ENCODE measurements at places on chromosomes 12 and 14. TPM values are rescaled to one million over a fixed set of nuclear protein-coding genes. Genes with fewer than 3 reads are reported as not detected.
A peak's percentile ranks its signal among the peaks of the same experiment; 100 is the strongest.

GRCh38 chr12:69655616-69656340 lies 43.3 kb downstream of the BEST3 start:
- no peaks in the 10 kb centered on the region for H3K27me3 ChIP-seq
- no peaks in the 10 kb centered on the region for H3K4me1 ChIP-seq
- H3K27ac ChIP-seq = no peak overlapping the region
- H3K36me3 ChIP-seq = no peaks in the 10 kb centered on the region
- no peak overlapping the region for H3K4me3 ChIP-seq
- no peak for DNase-seq

DNA sequence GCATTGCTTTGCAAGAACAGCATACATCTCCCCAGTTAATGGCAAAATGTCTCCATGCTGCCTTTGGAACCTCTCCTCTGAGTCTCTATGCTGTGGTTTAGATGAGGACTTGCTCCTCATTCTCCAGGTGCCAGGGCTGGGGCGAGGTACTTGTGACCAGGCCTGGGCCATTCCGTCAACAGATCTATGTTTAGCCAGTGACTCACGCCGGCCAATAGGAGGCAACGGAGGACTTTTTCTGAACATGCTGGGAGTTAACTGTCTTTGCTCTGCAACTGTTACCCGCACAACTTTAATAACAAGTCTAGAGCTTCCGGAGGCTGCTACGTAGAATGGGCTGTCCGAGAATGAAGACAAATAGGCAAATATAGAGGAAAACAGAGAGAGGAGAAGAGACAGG lies 214.2 kb downstream of the GLT1D1 start:
- H3K27ac ChIP-seq = no peak overlapping the region
- no peaks in the 10 kb centered on the region for H3K4me1 ChIP-seq
- no peak for DNase-seq
- no peaks in the 10 kb centered on the region for H3K27me3 ChIP-seq
- no peak overlapping the region for H3K4me3 ChIP-seq
- no peaks in the 10 kb centered on the region for H3K36me3 ChIP-seq

DNA sequence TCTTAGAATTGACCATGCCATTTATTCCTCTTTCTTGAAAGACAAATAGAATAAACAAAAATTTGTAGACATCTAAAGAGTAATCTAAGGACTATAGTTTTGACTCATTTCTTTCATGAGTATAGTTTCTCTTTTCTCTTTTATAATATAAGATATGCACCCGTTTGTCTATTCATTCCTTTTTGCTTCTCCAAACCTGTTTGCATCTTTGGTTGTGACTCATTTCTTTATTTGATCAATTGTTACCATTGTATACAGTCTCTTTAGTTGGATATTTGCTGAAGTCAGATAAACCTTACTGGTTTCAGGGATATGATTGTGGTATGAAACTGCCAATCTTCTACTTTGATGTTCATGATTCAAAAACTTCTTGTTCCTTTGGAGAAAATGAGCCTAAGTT lies 268.7 kb downstream of the FBXL14 start:
- no peak for DNase-seq
- no peak overlapping the region for H3K27ac ChIP-seq
- no peak overlapping the region for H3K4me3 ChIP-seq
- no peaks in the 10 kb centered on the region for H3K36me3 ChIP-seq
- H3K4me1 ChIP-seq = no peaks in the 10 kb centered on the region

- H3K4me3 ChIP-seq = no peak overlapping the region
- H3K27ac ChIP-seq = no peak overlapping the region
- no peak for DNase-seq
- H3K4me1 ChIP-seq = no peaks in the 10 kb centered on the region
- no peaks in the 10 kb centered on the region for H3K36me3 ChIP-seq
Measured at GRCh38 chr14:52333823-52334657, 19.9 kb downstream of the PTGER2 start.

GRCh38 chr14:24367514-24368211 lies at the start of gene NFATC4:
Gene NFATC4, plus strand, starts transcription at chr14:24368184. Its CDS starts 157 bp downstream, at chr14:24368341.
- peak within 1 kb of the TSS; percentile 86 for H3K27ac ChIP-seq
- DNase-seq = peak; percentile 66
- peak within 1 kb of the TSS; percentile 53 for H3K4me3 ChIP-seq
- no peaks in the 10 kb centered on the region for H3K4me1 ChIP-seq

MYH6 gene
- polyA plus RNA-seq = 0.56 TPM

- no peaks in the 10 kb centered on the region for H3K4me1 ChIP-seq
- no peak overlapping the region for H3K27ac ChIP-seq
- no peaks in the 10 kb centered on the region for H3K36me3 ChIP-seq
- DNase-seq = no peak
- H3K4me3 ChIP-seq = no peak overlapping the region
Measured at GRCh38 chr12:38934686-38935085, 29.3 kb upstream of the CPNE8 start.

LRFN5 gene
- 0.30 TPM for polyA plus RNA-seq

DNA sequence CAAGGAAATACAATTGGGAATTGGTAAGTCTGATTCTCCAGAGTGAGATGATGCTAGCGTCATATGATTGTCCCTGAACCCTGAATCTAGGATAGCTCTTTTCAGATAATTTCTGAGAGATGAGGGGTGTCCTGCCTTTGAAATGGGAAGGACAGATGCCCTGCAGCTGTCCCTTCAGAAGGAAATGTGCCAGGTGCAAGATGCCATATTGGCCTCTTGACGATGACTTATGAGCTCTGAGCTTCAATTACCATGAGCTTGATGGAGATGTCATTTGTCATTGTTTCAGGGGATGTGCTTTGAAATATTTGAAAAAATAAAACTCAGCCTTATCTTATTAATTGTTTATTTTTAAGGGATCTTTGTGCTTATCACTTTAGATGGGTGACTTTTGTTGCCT lies 185.1 kb downstream of the DACT1 start:
- DNase-seq = no peak
- H3K4me3 ChIP-seq = no peak overlapping the region
- no peaks in the 10 kb centered on the region for H3K27me3 ChIP-seq
- H3K27ac ChIP-seq = no peak overlapping the region

RNU4-1 gene
- polyA plus RNA-seq = not detected

DNA sequence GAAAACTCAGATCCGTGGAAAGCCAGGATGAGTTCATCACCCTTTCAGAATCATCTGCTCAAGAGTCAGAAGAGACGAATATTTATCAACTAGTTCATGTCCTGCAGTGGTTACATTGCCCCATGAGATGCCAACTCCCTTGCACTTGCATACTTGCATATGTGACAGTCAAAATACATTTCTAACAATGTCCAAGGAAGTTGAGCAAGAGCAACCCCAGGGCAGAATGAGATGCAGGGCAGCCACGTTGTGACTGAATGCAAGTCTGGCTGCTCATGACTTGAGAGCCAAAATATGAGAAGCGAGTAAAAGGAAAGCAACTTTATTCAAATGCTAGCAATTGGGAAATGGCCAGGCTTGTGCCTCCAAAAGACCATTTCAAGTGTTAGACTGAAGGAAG lies 23.6 kb upstream of the UTP20 start:
- DNase-seq = no peak
- no peak overlapping the region for H3K27ac ChIP-seq
- H3K36me3 ChIP-seq = no peaks in the 10 kb centered on the region
- H3K4me1 ChIP-seq = no peaks in the 10 kb centered on the region

GRCh38 chr12:112963227-112963861 lies 15.0 kb upstream of the OAS2 start:
- H3K36me3 ChIP-seq = peaks cover 7% of the 10 kb centered on the region
- no peak overlapping the region for H3K4me3 ChIP-seq
- H3K27ac ChIP-seq = no peak overlapping the region

UBE2N gene
- polyA plus RNA-seq = 32.7 TPM

GRCh38 chr14:104393199-104393897 lies 186.2 kb upstream of the C14orf180 start:
- H3K4me3 ChIP-seq = no peak overlapping the region
- no peak for DNase-seq
- H3K27me3 ChIP-seq = no peaks in the 10 kb centered on the region

GRCh38 chr12:3454780-3455179 lies 36.2 kb upstream of the PRMT8 start:
- no peaks in the 10 kb centered on the region for H3K27me3 ChIP-seq
- no peak overlapping the region for H3K27ac ChIP-seq
- H3K36me3 ChIP-seq = no peaks in the 10 kb centered on the region
- H3K4me3 ChIP-seq = no peak overlapping the region

RDH11 gene
- polyA plus RNA-seq = 40.3 TPM

- no peak for DNase-seq
- no peak overlapping the region for H3K27ac ChIP-seq
- no peaks in the 10 kb centered on the region for H3K27me3 ChIP-seq
- no peaks in the 10 kb centered on the region for H3K4me1 ChIP-seq
- H3K4me3 ChIP-seq = no peak overlapping the region
Measured at GRCh38 chr12:39392154-39392925, 50.6 kb downstream of the KIF21A start.

SCN8A gene
- polyA plus RNA-seq = 2.1 TPM

FITM1 gene
- 3.4 TPM for polyA plus RNA-seq

DNA sequence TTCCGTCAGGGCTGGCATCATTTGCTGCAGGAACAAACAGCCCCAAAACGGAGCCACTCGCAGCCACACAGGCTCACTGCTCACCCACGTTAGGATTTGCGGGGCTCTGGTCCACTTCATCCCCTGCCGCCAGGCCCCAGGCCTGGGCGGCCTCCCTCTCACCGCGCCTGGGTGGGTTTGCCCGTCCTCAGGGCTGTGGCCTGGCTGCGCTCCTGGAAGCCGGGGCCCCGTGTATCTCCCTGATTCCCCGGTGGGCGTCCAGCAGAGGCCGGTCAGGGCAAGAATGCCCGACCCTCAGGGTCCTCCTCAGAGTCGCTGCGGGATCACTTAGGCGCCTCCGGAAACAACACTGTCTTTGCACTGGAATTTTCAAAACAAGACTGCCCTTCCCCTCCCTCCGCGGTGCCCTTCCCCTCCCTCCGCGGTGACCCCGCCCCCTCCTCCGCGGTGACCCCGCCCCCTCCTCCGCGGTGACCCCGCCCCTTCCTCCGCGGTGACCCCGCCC lies 15.7 kb upstream of the FBRSL1 start:
- no peaks in the 10 kb centered on the region for H3K36me3 ChIP-seq
- no peak overlapping the region for H3K4me3 ChIP-seq
- no peak overlapping the region for H3K27ac ChIP-seq
- H3K27me3 ChIP-seq = no peaks in the 10 kb centered on the region

GRCh38 chr12:124109760-124110159 lies 136.7 kb downstream of the ZNF664 start:
- H3K4me1 ChIP-seq = no peaks in the 10 kb centered on the region
- DNase-seq = no peak
- H3K27ac ChIP-seq = no peak overlapping the region
- H3K36me3 ChIP-seq = no peaks in the 10 kb centered on the region

DNA sequence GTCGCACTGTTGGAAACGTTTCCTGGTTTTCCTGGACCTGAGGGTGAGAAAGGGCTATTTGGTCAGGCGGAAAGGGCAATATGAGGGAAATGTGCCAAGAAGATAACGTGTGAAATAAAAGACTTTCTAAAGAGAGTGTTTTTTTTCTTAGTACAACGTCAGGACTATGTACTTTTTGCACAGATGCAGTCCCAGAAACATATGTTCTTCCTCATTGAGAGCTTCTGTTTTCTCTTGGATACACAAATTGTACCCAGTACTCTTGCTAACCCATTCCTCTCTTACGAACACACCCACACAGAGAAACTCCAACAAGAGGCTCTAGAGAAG lies 669 bp upstream of the PKP2 start:
- DNase-seq = no peak
- H3K4me3 ChIP-seq = peak overlapping the region; percentile 79
- H3K4me1 ChIP-seq = no peaks in the 10 kb centered on the region
- H3K27me3 ChIP-seq = no peaks in the 10 kb centered on the region
- peak overlapping the region; percentile 86 for H3K27ac ChIP-seq
- no peaks in the 10 kb centered on the region for H3K36me3 ChIP-seq

DNA sequence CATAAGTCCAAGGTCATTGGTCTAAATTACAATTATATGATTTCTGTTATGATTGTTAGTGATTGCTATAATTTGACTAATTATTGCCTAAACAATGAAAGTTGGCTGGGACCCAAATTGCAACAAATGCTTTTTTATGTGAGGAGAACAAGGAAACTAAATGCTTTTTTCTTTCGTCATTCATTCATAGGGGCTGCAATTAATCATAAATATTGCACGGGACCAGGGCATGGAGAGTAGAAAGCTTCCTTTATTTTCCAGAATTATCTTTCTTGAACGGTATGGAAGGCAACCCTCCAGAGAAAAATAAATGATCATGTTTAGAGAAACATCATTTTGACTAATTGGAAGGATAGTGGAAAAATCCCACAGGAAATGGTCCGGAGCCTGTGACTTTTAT lies 32.6 kb upstream of the ARHGAP5 start:
- peaks cover 3% of the 10 kb centered on the region for H3K27me3 ChIP-seq
- no peaks in the 10 kb centered on the region for H3K36me3 ChIP-seq
- H3K4me3 ChIP-seq = no peak overlapping the region
- no peaks in the 10 kb centered on the region for H3K4me1 ChIP-seq
- no peak overlapping the region for H3K27ac ChIP-seq

GRCh38 chr14:61653507-61653906 lies 41.8 kb upstream of the HIF1A start:
- no peaks in the 10 kb centered on the region for H3K36me3 ChIP-seq
- DNase-seq = no peak
- H3K4me1 ChIP-seq = peaks cover 5% of the 10 kb centered on the region
- no peak overlapping the region for H3K4me3 ChIP-seq

ABHD12B gene
- polyA plus RNA-seq = not detected

FBXO34 gene
- 4.6 TPM for polyA plus RNA-seq

GRCh38 chr12:104738331-104738730 lies 219.8 kb downstream of the SLC41A2 start:
- no peak overlapping the region for H3K4me3 ChIP-seq
- no peaks in the 10 kb centered on the region for H3K27me3 ChIP-seq
- no peaks in the 10 kb centered on the region for H3K4me1 ChIP-seq

DNA sequence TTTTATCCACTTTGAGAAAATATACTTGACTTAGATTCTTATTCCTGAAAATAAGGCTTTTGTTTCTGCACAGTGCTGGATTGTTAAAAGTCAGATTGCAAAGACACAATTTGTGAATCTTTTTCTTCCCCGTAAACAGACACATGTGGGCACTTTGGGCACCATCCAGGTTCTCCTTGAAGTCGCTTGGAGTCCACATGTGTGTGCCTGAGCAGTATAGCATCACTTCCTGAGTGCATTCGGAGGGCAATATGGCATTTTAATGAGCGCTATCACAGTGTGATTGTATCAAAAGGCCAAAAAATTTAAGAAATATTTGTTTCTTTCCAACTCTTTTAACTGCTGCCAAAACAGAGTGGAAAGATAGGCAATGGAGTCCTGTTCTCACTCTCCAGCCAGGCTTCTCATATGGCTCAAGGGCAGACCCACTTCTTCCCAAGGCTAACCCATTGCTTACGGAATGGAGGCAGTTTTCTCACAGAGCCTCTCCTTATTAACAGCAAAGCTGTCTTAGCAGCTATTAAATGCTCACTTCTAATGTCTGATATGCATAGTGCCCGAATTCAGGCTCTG lies 397.1 kb downstream of the EGLN3 start:
- no peak overlapping the region for H3K4me3 ChIP-seq
- no peaks in the 10 kb centered on the region for H3K4me1 ChIP-seq
- DNase-seq = no peak
- H3K27me3 ChIP-seq = no peaks in the 10 kb centered on the region
- H3K36me3 ChIP-seq = no peaks in the 10 kb centered on the region

DNA sequence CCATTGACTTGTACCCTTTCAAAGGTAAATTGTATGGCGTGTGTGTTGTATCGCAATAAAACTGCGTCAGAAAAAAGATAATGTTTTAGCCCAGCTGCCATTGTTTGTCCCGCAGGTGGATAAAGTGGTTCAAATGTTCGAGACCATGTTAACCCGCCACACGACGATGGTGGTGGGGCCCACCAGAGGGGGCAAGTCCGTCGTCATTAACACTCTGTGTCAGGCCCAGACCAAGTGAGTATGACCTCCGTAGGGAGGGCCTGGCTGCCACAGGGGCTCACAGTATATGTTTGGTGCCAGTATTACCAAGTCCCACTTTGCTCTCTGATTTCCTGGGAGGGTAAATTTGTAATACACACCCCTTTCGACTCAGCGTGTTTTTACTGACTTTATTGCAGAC lies 96.9 kb downstream of the DNAH10 start:
- no peak overlapping the region for H3K4me3 ChIP-seq
- no peaks in the 10 kb centered on the region for H3K4me1 ChIP-seq

Measured in pancreas (tissue), 10 donors.